Thoracic aorta (tissue), 2 donors: ENCODE measurements at places on chromosomes 6 and 20. TPM values are rescaled to one million over a fixed set of nuclear protein-coding genes. Genes with fewer than 3 reads are reported as not detected.

Gene ELOVL2
- total RNA-seq = 0.78 TPM

Gene GSTA4
- 19.4 TPM for total RNA-seq

Gene FAM184A
- 0.54 TPM for total RNA-seq

Gene ACTL10
- 3.1 TPM for total RNA-seq

Gene LY6G5C
- total RNA-seq = not detected

Gene OR2H1
- total RNA-seq = not detected

Gene SFTA2
- total RNA-seq = not detected

Gene ABHD16B
- total RNA-seq = not detected

Gene PRR18
- not detected for total RNA-seq

DNA sequence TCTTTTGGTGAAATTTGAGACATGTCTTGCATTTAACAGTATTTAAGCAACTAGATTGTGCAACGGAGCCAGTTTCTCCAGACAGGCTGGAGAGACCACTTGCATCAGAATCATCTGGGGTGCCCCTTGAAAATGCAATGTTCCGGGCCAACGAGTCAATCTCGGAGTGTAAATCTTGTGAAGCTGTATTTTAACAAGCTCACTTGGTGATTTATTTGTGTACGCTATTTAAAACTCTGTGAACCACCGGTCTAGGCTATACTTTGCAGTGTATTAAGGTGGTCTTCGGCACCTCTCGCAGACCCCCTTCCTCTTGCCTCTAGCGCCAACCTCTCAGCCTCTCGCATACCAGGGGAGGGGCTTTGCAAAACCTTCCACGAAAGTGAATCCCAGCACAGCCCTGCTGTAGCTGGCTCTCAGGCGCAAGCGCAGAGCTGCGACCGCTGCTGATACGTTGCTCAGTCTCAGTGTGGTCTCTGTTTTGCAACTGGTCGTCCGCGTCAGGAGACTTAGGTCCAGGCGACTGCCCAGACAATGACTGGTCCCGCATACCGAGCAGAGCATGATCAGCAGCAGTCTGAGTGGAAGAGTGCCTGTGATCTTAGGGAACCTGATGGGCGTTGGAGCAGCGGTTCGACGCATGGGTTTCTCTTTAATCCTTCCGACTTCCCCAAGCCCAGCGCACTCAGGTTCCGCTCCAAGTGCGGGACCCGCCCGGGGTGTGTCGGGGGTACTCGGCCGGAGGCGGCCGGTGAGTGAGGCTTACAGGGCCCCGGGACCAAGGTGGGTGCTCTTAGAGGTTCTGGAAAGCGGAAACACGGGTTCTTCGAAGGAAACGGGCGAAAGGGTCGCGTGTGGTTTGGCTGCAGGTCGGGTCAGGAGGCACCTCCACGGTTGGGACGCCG, at the start of gene ZNF391:
ZNF391 (plus strand) TSS at position 467 of the 905 bp plus-strand sequence. CDS start 11,612 bp downstream, outside the sequence.
- H3K27ac ChIP-seq = peak within 1 kb of the TSS; percentile 70
- H3K36me3 ChIP-seq = no peaks in the 10 kb centered on the region
- H3K4me1 ChIP-seq = peaks cover 16% of the 10 kb centered on the region
- no peaks in the 10 kb centered on the region for H3K27me3 ChIP-seq

GRCh38 chr6:88114838-88115237, 51.3 kb downstream of the CNR1 start:
- H3K36me3 ChIP-seq = no peaks in the 10 kb centered on the region
- no peak overlapping the region for H3K4me3 ChIP-seq
- no peaks in the 10 kb centered on the region for H3K4me1 ChIP-seq
- no peak overlapping the region for H3K27ac ChIP-seq

DNA sequence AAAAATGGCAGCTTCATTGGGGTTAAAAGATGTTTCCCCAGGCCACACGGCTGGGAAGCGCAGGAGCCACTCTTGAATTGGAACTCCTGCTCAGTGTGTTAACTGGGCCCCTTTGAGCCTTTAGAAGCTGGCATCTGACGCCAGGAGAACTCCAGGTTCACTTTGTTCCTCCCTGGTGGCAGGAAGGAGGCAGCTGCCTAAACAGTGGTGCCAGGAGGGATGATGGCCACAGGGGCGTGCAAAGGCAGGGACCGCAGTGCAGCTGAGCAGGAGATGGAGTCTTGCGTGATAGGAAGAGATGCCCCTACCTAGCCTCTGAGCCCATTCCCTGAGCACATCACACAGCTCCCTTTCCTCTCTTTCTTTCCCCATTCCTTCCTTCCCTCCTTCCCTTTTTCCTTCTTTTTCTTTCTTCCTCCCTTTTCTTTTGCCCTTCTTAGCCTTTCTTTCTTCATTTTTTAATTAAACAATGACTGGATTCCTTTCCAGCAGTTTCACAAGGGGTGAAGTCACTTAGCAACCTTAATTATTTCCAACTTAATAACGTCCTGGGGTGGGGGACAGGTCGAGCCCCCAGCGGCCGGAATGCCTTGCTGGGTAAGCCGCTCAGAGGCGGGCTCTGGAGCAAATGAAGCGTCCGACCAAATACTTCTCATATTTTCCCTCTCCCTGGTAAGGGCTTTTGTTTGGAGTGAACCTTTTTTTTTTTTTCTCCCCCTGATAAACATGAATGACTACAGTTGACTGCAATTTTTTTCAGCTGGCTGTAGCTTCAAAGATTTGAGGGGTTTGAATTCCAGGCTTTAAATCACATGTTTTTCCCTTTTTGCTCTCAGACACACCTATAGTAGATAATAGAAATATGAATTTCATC, 20.8 kb upstream of the BMP7 start:
- H3K4me1 ChIP-seq = no peaks in the 10 kb centered on the region
- DNase-seq = no peak
- no peaks in the 10 kb centered on the region for H3K36me3 ChIP-seq
- H3K27me3 ChIP-seq = peaks cover 4% of the 10 kb centered on the region

- no peaks in the 10 kb centered on the region for H3K27me3 ChIP-seq
- no peak overlapping the region for H3K27ac ChIP-seq
- no peak overlapping the region for H3K4me3 ChIP-seq
- H3K36me3 ChIP-seq = no peaks in the 10 kb centered on the region
Observed at GRCh38 chr20:7285918-7286556, 518.6 kb downstream of the BMP2 start.

- H3K27ac ChIP-seq = no peak overlapping the region
- no peaks in the 10 kb centered on the region for H3K36me3 ChIP-seq
- DNase-seq = no peak
- no peaks in the 10 kb centered on the region for H3K27me3 ChIP-seq
- no peaks in the 10 kb centered on the region for H3K4me1 ChIP-seq
Observed at GRCh38 chr6:38146021-38146733, 326.6 kb downstream of the ZFAND3 start.

- H3K36me3 ChIP-seq = no peaks in the 10 kb centered on the region
- H3K27me3 ChIP-seq = no peaks in the 10 kb centered on the region
- H3K4me1 ChIP-seq = peaks cover 3% of the 10 kb centered on the region
- no peak overlapping the region for H3K4me3 ChIP-seq
- no peak overlapping the region for H3K27ac ChIP-seq
Observed at GRCh38 chr6:1730882-1731281, 121.2 kb downstream of the FOXC1 start.

- no peak overlapping the region for H3K4me3 ChIP-seq
- no peaks in the 10 kb centered on the region for H3K27me3 ChIP-seq
- H3K27ac ChIP-seq = no peak overlapping the region
- H3K36me3 ChIP-seq = peaks cover 13% of the 10 kb centered on the region
- no peak for DNase-seq
- H3K4me1 ChIP-seq = no peaks in the 10 kb centered on the region
Observed at GRCh38 chr20:2141600-2142575, 40.3 kb downstream of the STK35 start.

DNA sequence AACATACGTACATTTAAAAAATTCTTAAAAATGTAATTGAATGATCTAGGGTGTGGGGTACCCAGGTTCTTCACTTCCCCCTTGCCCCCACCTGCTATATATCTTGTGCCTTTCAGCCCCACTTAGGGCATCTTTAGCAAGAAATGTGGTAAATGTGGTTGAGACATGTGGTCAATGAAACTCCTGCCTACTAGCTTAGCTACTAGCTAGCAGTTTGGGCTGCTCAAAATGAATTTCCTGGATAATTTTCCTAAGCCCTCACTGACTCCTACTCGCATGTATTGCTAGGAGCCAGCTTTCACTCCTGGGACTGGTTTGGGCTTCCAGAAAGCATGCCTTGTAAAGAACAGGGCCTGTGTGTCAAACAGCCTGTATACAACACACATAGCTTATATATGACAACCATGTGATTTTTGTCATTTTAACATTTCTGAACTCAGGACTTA, 257.3 kb downstream of the ATXN1 start:
- DNase-seq = no peak
- no peaks in the 10 kb centered on the region for H3K27me3 ChIP-seq
- H3K4me1 ChIP-seq = peaks cover 25% of the 10 kb centered on the region
- no peak overlapping the region for H3K4me3 ChIP-seq
- H3K36me3 ChIP-seq = no peaks in the 10 kb centered on the region

- no peak for DNase-seq
- H3K36me3 ChIP-seq = no peaks in the 10 kb centered on the region
- no peaks in the 10 kb centered on the region for H3K27me3 ChIP-seq
Observed at GRCh38 chr6:24935366-24936152, at the start of gene RIPOR2. TSS of gene RIPOR2 (minus strand) at chr6:24935960. CDS start at chr6:24935898, 62 bp downstream.

GRCh38 chr20:51160821-51161220, 137.9 kb upstream of the KCNG1 start:
- DNase-seq = no peak
- no peaks in the 10 kb centered on the region for H3K4me1 ChIP-seq
- no peak overlapping the region for H3K4me3 ChIP-seq
- no peaks in the 10 kb centered on the region for H3K36me3 ChIP-seq
- H3K27me3 ChIP-seq = no peaks in the 10 kb centered on the region

DNA sequence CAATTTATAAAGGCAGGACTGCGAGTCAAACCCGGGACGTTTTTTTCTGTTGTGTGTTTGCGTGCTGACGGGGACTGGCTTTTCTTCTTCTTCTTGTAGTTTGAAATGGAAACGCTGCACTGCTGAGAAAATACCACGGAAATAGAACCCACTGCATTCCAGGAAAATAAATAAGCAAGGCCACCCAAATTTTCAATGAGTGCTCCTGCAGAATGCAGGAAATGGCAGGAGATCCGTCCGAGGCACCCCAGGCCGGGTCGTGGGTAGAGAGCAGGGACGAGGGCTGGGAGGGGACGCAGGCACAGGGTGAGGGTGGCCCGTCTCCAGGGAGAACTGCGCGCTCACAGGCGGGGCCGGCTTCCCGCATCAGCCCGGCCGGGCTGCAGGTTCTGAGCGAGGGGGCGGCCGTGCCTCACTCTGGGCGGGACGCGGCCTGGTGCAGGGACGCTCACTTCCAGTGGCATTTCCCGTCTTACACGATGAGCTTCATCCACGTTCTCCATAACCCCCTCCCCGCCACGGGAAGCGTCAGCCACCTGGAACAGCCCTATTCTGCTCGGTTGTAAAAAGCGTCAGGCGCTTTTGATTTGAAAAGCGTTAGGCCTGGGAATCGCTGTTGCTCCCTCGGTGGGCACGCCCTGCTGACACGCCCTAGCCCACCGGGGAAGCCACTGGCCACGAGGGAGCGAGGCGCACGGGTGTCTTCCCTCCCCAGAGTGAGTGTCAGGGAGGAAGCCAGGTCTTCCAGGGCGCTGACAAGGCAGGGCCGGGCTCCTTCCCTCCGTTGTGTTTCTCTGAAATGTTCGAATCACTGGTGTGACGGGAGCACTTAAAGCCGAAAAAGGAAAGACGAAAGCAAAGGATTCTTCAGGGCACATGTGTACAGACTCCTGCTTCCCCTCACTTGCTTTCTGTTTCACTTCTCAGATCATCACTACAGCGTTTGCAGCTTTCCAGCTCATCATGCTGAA, 17.9 kb upstream of the EXOC2 start:
- no peaks in the 10 kb centered on the region for H3K36me3 ChIP-seq
- H3K27ac ChIP-seq = peak overlapping the region; percentile 55
- peak overlapping the region; percentile 82 for H3K4me3 ChIP-seq
- no peaks in the 10 kb centered on the region for H3K4me1 ChIP-seq
- no peaks in the 10 kb centered on the region for H3K27me3 ChIP-seq
- peak; percentile 15 for DNase-seq

DNA sequence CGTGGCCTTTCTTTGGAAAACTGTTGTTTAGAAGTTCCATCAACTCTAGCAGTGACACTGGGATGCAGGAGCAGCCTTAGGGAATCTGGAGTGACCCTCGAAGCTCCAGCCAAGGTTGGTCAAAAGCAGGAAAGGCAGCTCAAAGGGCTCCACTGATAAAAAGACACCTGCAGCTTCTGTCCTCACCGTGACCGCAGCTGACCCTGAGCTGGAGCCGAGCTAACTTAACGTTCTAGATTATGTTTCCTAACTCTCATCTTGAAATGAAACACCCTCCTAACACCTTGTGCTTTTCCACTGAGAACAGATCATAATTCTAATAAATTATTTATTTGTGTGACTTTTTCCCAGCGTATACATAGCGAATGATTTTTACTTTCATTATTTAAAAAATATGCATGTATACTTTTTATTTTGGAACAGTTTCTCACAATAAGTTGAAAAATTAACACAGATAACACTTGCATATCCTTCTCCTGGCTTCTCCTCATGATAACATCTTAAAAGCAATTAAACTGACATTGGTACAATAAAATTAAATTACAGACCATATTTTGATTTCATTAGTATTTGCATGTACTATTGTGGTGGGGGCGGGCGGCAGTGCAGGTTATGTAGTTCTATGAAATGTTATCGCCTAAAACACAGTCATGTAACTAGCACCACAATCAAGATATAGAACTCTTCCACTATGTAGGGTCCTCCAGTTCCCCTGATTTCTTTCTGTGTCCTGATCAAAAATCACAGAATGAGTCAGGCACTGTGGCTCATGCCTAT, 116.1 kb downstream of the MOXD1 start:
- DNase-seq = no peak
- no peak overlapping the region for H3K4me3 ChIP-seq
- no peaks in the 10 kb centered on the region for H3K36me3 ChIP-seq
- H3K27me3 ChIP-seq = no peaks in the 10 kb centered on the region

DNA sequence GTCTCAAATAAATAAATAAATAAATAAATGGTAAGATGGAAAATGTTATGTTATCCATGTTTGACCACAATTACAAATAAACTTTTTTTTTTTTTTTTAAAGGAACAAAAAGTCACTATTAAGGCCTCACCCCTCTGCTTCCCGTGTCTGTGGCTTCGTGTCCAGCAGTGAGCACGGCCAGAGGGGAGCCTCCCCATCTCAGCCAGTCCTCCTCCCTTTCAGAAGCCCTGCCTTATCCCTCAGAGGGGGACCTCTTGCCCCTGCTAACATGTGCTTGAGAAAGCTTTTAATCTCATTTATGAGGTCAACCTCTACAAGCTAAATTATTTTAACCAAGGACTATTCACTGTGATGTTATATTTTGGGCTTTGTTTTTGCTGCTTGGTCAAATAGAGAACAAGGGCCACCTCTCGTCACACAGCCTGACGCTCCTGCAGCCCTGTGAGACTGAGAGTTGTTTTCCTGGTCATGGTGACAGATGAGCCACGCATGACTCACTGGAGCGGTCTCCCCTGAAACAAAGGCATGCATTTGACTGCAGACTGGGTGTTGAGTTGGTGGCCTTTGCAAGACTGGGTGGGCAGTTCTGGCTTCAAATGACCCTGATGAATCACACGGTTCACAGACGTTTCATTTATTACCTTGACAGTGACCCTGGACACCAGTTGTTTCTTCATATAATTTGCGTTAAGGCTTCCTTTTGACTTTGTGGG, 131.8 kb downstream of the TIAM2 start:
- H3K4me3 ChIP-seq = no peak overlapping the region
- H3K27me3 ChIP-seq = no peaks in the 10 kb centered on the region
- H3K27ac ChIP-seq = no peak overlapping the region
- no peaks in the 10 kb centered on the region for H3K36me3 ChIP-seq

GRCh38 chr20:9122571-9122970, 53.7 kb downstream of the PLCB4 start:
- no peak overlapping the region for H3K27ac ChIP-seq
- no peaks in the 10 kb centered on the region for H3K4me1 ChIP-seq
- no peaks in the 10 kb centered on the region for H3K27me3 ChIP-seq
- no peak overlapping the region for H3K4me3 ChIP-seq
- no peaks in the 10 kb centered on the region for H3K36me3 ChIP-seq
